ELR (cell line): ENCODE measurements at places on chromosomes 12 and 14.

GRCh38 chr12:47882781-47883546 lies 21.8 kb downstream of the VDR start:
- DNase-seq, result no peak

DNA sequence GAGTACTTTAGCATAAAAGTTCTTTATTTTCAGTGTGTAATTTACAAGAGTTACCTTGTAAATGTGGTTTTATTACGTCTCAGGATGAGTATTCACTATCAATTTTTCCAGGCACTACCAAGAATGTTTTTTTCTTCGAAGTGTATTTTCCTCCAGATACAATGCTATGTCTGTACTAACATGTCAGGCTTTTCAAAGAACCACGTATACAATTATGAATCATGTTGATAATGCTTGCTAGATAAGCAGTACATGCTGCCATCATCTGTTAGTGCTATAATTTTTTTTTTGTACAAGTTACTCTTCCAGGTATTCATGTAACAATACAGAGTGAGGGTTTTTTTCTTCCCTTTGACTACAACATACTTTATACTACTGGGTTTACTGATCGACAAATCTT lies 5.6 kb upstream of the KANSL2 start:
- DNase-seq, result no peak

- peak; percentile 93 for DNase-seq
Measured at GRCh38 chr12:24754690-24755638, 193.9 kb downstream of the BCAT1 start.

- no peak for DNase-seq
Measured at GRCh38 chr14:65892315-65892714, 479.8 kb downstream of the FUT8 start.

DNA sequence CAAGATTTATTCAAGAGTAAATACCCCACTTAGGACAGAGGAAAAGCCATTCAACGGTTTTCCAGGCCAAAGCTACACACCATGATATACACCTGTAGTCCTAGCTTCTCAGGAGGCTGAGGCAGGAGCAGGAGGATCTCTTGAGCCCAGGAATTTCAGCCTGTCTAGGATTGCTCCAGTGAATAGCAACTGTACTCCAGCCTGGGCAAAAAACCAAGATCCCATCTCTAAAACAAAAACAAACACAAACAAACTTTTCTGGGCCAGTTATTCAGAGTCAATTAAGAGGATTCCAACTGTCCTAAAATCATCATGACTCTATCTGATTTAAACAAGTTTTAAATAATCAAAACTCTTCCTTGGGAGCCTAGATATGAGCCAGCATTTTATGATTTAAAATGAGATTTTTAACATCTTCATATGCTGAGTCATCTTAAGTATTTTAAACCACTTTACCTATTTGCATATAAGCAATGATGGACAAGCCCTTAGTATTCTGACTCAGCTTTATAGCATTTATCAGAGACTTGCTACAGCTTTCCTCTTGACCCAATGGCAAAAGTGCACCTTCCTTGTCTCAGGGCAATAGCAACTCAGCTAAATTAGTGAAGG lies 77.1 kb downstream of the KCNMB4 start:
- DNase-seq, result peak; percentile 40

- no peak for DNase-seq
Measured at GRCh38 chr14:55904086-55904485, 214.1 kb upstream of the PELI2 start.

DNA sequence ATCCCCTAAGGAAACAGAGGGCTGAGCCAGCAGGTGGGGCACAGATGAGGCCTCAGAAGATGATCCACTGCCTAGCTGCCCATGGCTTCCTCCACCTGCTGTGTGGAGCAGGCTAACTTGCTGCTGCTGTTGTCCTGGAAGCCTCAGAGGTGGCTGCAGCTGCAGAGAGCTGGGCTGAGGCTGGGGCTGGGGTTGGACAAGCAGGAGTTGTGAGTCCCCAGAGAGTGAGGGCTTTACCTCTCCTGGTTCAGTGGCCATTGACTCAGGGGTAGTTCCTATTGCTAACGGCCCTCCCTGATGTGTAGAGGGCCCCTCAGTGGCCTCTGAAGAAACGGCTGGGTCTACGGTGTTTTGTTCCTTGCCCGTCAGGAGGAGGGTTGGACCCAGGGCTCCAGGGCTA lies 13.7 kb upstream of the PRKAG1 start:
- no peak for DNase-seq

DNA sequence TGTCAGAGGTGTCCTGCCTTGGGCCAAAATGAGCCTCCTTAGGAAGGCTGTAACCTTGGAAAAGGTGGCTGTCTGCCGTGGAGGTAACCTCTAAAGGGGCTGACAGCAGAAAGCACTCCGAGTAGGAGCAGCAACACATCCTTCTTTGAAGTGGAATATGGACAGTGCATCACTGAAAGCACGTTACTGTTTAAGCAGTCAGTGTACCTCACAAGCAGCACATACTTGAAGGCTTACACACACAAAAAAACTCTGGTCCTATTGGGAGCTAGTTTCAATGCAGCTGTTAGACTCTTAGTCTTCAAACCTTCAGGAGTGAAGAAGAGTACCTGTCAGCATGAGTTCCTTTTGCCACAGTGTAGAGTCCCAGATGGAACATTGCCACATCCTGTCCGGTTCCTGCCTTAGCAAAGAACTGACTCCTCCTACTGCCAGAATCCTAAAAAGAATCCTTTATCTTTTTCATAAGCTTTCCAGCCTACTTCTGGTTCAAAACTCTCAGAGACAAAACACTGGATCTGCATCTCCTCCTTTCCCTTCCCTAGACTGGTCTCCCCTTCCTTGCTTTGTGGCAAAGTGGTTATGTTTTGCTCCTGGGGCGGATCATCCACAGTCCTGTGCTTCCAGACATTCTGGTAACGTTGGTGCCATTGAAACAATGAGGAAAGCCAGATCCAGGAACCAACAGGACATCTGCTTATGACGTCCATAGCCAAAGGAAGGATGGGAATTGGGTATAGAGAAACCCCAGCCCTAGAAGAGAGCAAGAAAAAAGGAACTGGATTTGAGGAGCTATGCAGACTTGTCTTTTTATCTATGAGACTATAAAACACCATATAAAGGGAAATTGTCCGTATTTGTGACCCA lies 8.5 kb upstream of the MDM1 start:
- peak; percentile 4 for DNase-seq

DNA sequence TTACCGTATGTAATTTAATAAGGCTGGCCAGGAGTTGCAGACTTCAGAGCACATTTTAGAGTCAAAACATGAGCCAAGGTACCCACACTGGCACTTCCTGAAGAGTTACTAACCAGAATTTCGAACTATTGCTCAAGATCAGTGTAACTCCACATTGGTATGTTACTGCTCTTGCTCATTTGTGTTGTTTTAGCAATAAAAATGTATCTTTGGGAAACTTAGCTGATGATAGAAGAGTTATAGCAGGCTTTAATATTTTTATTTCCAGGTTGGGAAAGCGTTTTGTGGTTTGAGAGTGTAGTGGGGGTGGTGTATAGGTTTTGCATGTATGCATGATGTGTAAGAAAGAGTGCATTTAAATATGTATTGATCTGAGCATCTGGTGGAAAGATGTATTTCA lies 96.6 kb downstream of the SCN8A start:
- peak; percentile 40 for DNase-seq

- no peak for DNase-seq
Measured at GRCh38 chr14:94676495-94677185, 64.4 kb downstream of the SERPINA3 start.

- DNase-seq, result peak; percentile 95
Measured at GRCh38 chr12:80553316-80553715, 109.3 kb downstream of the PTPRQ start.

DNA sequence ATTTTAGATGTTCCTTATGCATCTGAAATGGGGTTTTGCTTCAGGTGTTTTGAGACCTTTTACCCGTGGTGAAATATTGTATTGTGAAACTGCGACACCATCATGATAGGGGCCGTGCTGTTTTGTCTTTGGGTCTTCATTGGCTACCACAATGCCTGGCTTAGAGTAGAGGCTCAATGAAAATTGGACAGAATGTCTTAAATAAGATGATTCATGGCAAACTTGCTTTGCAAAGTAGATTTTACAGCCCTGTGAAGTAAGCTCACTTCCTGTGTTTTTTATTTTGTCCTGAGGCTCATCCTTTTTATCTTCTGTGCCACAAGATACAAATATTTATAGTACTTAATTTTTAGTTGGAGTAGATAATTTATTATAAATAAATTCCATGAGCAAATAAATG lies 111.3 kb upstream of the FRMD6 start:
- peak; percentile 83 for DNase-seq

- no peak for DNase-seq
Measured at GRCh38 chr12:112023759-112024396, 10.7 kb downstream of the ERP29 start.

- DNase-seq, result no peak
Measured at GRCh38 chr14:59377991-59378601, 87.1 kb downstream of the GPR135 start.

DNA sequence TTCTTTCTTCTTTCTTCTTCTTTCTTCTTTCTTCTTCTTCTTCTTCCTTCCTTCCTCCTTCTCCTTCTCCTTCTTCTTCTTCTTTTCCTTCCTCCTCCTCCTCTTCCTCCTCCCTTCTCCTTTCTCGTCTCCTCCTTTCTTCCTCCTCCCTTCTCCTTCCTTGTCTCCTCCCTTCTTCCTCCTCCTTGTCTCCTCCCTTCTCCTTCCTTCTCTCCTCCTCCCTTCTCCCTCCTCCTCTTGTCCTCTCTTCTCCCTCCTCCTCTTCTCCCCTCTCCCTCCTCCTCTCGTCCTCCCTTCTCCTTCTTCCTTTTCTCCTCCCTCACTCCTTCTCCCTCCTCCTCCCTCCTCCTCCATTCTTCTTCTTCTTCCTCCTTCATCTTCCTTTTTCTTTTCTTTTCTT lies 44.5 kb downstream of the NUBPL start:
- no peak for DNase-seq

DNA sequence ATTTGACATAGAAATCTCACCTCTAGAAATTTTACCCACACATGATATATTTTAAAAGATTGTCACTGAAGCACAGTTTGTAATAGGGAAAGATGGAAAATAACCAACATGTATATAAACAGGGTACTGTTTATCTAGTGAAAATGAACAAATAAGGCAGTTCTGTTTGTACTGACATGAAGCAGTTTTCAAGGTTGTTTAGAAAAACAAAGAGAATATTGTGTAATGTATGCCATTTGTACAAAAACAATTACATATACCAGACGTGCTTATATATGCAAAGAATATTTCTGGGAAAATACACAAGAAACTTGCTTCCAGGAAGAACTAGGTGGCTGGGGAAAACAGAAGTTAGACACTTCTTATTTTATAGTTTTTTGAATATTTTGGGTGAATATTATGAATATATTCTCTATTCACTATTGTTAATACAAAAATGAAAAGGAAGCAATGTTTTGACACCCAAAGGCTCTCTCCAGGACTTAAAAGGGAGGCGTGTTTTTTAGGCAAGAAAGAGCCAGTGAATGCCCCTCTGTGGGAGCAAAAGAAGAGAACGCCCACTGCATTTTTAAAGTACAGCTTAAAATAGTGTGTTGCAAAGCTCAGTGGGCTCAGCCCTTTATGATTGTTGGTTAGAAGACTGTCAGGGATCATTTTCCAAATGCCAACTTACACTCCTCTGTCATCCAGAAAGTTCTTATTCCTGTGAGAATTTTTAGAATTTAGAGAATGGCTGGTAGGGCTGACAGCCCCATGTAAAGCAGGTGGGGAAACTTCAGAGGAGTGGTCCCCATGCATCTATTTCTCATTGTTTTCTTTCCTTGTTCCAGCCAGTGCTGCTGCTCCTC lies 59.6 kb upstream of the FERMT2 start:
- peak; percentile 7 for DNase-seq

GRCh38 chr14:49679271-49679670 lies 8.7 kb downstream of the POLE2 start:
- peak; percentile 49 for DNase-seq

DNA sequence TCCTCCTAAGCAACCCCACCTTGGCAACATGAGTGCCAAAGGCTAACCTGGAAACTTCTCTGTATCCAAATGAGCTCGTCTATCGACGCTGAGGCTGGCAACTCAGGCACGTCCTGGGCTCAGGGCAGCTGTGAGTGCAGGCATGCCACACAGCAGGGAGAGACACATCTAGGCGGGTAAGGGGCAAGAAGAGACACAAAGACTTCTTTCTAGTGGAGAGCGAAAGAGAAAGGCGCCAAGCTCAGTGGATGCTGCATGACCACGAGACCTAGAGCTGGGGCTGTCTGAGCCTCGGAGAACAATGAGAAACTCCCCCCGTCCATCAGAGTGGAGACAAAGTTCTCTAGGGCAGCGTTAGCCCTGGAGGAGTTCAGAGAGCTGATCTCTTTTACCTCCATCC lies 170.4 kb downstream of the CALM1 start:
- no peak for DNase-seq

- no peak for DNase-seq
Measured at GRCh38 chr12:9811621-9812020, 15.7 kb upstream of the KLRF1 start.

- no peak for DNase-seq
Measured at GRCh38 chr14:101097109-101097793, 193.7 kb upstream of the RTL1 start.
